ENCODE measurements at places on chromosomes 11 and 22.

- no peak for DNase-seq
These were observed 106.7 kb downstream of the CCDC81 start for GRCh38 chr11:86481399-86481798.

- DNase-seq = no peak
These were observed 110.6 kb upstream of the BID start for GRCh38 chr22:17884893-17885292.

DNA sequence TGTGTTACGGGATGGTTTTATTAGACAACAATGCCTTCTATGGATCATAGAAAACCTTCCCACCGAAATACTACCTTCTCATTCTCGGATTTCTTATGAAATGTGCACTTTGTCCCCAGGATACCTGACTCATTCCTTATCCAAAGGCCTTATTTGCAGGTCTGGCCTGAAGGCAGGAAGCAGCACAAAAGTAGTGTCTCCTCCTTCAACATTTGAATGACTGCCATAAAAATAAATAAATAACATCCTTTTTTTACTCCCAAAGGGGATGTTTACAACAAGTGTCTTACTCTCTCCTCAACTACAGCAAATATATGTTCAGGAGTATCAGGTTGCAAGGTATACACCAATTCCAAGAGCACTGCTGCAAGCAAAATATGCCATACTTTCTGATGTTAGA lies 41.6 kb upstream of the PAK1 start:
- no peak for DNase-seq

- no peak for DNase-seq
These were observed 72.9 kb downstream of the CACNA1I start for GRCh38 chr22:39643311-39644083.

DNA sequence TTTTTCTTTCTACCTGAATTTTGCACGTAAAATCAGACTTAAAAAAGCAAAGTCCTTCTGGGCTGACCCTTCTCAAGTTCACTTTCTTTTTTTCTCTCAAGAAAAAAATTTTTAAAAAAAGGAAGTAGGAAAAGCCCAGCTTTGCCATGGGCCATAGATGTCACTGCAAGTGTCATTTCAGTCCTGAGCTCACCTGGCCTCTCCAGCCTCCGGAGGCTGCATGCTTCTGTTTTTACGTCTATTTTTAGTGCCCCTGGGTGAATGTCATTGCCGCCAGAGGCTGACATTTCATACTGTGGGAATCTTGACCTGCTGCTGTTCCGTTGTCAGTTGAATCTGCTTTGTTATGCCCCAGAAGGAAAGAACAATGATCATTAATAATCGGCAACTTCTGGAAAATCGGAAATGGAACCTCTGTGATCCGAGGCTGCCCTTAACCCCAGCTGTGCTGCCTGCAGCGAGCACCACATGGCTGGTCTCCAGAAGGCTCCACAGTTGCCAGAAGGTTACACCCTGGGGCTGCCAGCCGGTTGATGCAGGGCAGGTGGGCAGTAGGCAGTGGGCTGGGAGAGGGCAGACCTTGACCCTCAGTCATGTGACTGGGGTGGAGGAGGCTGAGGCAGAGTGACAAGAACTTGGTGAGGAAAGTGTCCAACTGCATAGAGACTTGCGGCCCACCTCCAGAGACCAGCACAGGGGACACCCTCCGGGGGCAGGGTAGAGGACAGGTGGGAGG lies 16.7 kb upstream of the MYEOV start:
- DNase-seq = no peak

DNA sequence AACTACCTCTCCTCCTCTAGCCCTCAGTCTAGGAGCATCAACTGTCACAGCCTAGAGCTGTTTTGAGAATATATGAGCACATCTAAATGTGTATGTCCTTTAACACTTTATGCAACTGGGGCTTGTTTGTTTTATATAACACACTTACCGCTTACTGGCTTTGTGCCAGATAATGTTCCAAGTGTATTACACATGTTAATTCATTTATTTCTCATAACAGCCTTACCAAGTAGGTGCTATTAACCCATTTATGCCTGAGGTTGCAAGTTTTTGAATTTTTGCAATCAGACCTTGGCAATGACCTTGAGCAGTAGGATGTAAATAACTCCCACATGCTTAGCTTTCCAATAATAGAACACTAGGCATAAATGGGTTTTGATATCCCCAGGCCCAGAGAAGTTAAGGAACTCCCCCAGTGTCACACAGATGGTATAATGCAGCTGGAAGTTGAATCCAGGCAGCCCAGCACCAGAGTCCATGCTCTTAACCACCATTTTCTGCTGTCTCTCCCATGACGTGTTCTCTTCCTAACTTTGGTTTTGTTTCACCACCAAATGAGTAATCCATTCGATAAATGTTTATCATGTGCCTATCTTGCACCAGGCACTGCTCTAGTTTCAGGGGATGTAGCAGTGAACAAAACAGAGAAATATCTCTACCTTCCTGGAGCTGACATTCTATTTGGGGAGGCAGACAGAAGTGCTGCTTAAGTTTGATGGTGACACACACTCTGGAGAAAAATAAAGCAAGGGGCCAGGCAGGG lies 23.1 kb downstream of the PRDM11 start:
- DNase-seq = no peak

GRCh38 chr11:66226101-66226500 lies 42.3 kb upstream of the RAB1B start:
- no peak for DNase-seq

- DNase-seq = no peak
These were observed 189.1 kb upstream of the FAT3 start for GRCh38 chr11:92035488-92035887.

- DNase-seq = no peak
These were observed 4.4 kb upstream of the CNTF start for GRCh38 chr11:58617976-58618557.

GRCh38 chr22:29265929-29266328 lies 1.9 kb downstream of the RHBDD3 start:
- DNase-seq = no peak

- no peak for DNase-seq
These were observed 59.6 kb upstream of the ADORA2A start for GRCh38 chr22:24367841-24368240.

GRCh38 chr11:72647882-72648281 lies 26.3 kb downstream of the PDE2A start:
- no peak for DNase-seq

- DNase-seq = no peak
These were observed 64.6 kb downstream of the MYEOV start for GRCh38 chr11:69358398-69359020.

GRCh38 chr11:95156916-95157541 lies 67.4 kb downstream of the ENDOD1 start:
- DNase-seq = no peak

GRCh38 chr22:29396126-29396525 lies 7.8 kb upstream of the AP1B1 start:
- DNase-seq = no peak

DNA sequence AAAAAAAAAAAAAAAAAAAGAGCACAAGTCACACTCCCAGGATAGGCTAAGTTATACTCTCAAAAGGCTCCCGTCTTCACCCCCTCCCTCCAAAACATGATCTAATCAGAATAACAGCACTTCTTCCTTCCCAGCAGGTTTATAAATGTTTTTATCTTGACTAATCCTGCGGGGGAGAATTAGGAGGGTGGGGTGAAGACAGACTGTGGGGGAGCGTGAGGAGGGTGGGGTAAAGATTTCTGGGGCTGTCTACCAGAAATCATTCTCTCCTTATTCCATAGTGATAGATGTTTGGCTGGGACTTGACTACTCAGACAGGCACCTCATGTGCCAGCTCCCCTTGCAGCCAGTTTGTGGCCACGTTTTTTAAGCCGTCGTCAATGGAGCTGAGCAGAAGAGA lies 17.0 kb downstream of the KCNE3 start:
- no peak for DNase-seq

GRCh38 chr22:27614006-27614649 lies 187.4 kb downstream of the MN1 start:
- DNase-seq = no peak

DNA sequence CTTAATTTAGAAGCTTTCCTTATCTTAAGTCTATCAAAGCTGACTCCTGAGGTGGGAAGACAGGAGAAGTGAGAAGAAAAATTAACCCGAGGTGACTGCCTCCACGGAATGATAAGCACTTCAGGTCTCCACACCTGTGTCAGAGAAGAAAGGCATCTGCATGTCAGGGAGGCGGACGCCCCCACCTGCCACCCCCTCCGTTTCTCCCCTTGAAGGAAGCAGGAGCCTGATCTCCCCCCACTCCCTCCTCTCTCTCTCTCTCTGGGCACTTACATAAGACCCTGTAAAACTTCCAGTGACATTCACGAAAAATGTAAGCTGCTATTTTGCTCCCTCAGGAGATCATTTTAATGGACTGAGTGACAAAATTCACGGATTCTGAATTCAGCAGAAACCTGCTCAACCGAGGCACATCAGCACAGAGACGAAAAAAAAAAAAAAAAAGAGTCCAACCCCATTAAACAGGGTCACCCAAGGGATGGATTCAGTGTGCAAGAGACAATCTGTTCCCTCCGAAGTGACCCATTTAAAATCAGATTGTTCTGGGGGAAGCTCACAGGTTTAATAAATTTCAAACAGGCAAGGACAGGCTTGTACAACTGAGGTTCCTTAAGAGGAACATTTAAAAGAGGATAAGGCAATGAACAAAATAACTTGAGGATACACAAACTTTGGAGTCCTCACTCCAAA lies 1.5 kb downstream of the LARGE1 start:
- no peak for DNase-seq

- no peak for DNase-seq
These were observed 6.4 kb downstream of the MOB2 start for GRCh38 chr11:1480191-1480554.

DNA sequence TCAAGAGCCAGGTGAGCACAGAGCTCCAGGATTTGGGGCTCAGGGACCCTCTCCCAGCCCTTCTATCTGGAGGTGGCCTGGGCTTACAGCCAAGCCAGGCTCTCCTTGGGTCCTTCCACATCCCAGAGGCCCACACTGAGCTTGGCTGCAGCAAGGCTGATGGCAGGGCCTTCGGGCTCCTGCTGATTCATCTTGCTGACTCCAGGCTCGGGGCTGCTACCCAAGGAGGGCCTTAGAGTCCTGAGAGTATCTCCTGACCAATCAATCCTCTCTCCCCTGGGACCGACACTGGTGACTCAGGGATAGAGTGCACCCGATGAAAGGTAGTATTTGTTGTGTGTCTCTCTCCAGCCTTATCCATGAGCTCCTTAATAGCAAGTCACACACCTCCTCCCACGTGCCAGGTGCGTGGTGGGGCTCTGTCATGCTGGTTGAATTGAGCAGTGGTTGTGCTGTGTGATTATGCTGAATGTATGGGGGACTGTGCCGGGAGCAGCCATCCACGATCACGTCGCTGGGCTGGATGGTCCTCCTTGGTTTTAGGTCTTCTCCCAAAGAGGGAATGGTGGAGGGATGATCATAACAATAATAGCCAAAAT lies 62.3 kb downstream of the GRIK4 start:
- DNase-seq = no peak
